ENCODE measurements at places on chromosomes 4 and X. TPM values are rescaled to one million over a fixed set of nuclear protein-coding genes. Genes with fewer than 3 reads are reported as not detected.

GRCh38 chr4:126559961-126560360 lies 1072.8 kb upstream of the INTU start:
- no peak for DNase-seq

DNA sequence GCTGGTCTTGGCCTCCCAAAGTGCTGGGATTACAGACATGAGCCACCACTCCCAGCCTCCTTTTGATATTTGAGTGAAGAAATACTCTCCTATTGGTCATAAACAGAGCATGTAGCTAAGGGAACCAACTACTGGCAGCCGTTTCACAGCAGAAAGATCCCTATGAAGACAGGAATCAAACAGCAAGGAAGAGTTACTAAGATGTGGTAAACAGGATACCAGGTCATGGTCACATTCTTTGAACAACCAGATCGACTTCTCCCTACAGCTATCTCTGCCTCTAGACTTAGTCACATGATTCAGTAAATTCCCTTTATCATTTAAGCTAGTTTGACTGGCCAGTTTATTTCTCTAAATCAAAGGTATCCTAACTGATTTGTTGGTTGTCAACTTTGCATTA lies 9.0 kb upstream of the HNRNPD start:
- no peak for DNase-seq

DNA sequence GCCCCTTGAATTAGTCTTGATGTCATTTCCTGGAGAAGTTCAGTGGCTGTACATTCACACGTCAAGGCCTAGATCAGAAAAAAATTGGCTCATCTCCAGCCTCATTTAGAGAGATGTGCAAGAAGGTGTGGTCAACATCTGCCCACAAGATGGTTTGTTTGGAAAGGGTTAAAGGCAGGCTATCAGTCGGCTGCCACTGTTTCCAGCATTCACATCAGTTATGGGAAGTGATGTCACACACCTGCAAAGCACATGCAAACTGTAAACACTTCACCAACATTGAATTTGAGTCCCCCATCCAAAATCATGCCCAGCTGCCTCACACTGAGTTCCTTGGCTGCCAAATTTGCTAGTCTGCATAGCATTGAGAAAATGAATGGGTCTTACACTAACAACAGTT lies 498.3 kb upstream of the INTU start:
- DNase-seq: no peak

DNA sequence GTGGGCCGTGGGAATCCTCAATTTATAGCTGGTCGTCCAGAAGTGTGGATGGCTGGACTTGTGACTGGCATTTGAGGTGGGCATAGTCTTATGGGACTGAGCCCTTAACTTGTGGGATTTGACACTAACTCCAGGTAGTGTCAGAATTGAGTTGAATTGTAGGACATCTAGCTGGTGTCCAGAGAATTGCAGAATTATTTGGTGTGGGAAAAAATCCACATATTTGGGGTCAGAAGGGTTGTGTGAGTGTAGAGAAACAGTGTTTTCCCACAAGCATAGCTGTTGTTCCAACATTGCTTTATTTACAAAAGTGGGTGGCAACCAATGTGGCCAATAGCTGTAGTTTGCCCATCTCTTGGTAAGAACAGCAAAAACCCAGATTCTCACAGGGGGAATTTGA lies 91.3 kb downstream of the MOSPD2 start:
- DNase-seq: peak; percentile 59

GRCh38 chr4:164108971-164109370 lies 614.5 kb downstream of the TMA16 start:
- DNase-seq: no peak

DNA sequence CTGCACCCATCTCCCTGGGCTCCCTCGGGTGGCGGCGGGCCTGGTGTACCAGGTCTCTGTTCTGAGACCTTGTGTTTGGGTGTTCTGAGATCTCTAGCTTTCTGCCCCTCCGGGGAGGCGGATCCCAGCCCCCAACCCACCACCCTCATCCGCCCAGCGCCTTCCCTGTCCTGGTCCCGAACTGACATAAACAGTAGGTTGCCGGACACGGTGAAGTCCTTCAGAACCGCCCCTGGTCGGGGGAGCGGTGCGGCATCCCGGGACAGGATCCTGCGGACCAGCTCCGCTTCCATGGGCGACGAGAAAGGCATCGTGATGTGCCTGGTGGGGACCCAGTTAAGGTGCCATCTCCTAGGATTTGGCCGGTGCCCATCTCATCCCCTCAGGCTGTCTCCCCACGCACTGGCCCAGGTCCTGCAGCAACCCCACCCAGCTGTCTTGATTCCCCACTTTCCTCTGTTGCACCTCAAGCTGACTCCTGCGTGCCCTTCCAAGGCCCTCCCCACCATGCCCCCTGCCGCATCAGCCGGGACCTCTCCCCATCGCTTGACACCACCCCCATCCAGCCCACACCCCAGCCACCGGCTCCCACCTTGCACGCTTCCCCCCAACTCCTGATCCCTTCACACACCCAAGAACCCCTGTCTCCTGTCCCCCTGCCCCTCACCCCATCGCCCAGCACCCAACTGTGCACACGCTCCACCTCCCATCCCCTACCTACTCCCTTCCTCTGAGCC lies 900 bp downstream of the CTAG2 start:
- DNase-seq: no peak

DNA sequence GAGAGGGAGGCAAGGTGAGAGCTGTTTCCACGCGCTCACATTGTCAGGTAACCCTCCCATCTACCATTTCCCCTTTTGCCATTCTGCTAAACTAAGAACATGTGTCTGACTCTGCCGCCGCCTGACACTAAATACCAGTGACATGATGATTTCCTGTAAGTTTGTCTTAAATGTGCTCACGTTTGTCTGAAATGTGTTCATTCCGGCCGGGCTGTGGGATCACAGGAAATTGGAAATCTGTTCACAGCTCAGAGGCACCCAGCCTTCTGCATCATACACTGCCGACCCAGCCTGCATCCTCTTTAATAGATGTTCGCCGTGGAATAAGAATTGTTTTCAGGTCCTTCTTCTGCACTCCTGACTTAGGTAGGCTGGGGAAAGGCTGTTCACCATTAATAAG lies 336.2 kb upstream of the PPARGC1A start:
- DNase-seq: peak; percentile 4

- DNase-seq: no peak
These were observed 2.9 kb upstream of the LONRF3 start for GRCh38 chrX:118971552-118971951.

SOD3 gene
- 2.7 TPM for total RNA-seq

IL2 gene
- total RNA-seq: not detected

DNA sequence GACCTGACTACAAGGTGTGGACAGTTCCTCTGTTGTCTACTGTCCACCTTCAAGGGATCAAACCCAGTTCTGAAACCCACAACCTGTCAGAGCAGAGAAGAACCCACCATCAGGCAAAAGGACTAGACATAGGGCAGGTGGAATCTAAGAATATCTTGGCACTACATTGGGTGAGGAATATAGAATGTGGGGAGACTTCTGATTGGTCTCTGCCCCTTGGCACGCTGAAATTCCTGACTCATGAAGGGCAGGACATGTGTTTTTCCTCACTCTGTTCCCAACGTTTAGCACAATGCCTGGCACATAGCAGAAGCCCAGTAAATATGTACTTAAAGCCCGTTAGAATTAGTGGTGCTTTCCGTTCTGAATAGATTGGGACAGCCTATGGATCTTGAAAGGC lies 59.3 kb downstream of the TSPAN7 start:
- no peak for DNase-seq

- no peak for DNase-seq
These were observed 86.8 kb downstream of the FAM53A start for GRCh38 chr4:1597021-1597931.

DNA sequence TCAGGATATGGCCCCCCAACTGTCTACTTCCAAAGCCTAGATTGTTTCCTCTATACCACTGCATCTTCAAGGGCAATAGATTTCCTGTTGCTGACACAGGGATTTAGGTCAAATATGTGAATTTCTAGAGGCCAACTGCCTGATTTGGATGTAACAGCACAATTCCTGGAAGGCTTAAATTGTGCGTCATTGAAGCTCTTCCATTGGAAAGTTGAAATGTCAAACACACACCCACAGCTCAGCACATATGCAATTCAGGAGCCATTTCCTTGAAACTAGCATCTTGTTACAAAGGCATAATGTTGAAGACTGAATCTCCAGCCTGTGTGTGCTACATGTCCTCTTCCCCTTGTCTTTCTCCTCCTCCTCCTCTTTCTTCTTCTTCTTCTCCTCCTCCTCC lies 158.6 kb downstream of the STK32B start:
- no peak for DNase-seq

GRCh38 chr4:145277011-145277410 lies 96.6 kb upstream of the OTUD4 start:
- no peak for DNase-seq

DNA sequence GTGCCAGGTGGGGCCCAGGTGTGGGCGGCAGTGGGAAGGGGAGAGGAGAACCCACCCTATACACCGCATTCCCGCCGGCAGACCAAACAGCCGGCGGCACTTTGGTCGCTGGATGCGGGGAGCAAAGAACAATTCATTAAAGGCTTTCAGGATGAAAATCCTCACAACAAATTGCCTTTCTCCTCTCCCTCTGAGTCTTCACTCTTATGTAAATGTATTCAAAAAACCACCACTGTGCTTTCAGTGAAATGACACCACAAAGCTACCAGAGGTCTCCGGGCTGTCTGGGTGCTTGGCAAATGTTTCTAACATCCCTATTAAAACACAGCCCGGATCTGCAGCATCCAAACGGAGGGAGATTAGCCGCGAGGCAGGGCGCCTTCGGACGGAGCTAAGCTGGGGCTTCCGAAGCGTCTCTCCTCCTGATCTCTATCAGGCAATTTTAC lies 171.8 kb upstream of the TBL1X start:
- DNase-seq: no peak

DNA sequence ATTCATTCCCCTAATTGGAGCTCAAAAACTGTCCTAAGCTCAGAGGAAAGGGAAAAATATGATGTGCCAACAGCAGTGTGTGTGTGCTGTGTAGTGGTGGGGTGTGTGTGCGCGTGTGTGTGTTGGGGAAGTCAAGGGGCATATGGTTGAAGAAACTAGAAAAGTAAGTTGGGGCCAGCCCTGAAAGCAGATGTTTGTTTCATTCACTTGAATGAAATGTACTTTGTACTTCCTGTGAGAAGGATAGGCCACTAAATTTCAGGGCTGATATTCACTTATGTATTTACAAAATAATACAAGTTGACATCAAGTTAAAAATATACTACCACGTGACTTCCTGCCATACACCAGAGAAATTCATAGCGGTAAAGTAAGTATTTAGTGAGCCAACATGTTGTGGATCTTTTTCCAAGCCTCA lies 151.3 kb upstream of the JADE1 start:
- DNase-seq: no peak

IQSEC2 gene
- 21.3 TPM for total RNA-seq

PLXNB3 gene
- 14.3 TPM for total RNA-seq

GRCh38 chr4:38605753-38606586 lies 58.0 kb upstream of the KLF3 start:
- no peak for DNase-seq

DNA sequence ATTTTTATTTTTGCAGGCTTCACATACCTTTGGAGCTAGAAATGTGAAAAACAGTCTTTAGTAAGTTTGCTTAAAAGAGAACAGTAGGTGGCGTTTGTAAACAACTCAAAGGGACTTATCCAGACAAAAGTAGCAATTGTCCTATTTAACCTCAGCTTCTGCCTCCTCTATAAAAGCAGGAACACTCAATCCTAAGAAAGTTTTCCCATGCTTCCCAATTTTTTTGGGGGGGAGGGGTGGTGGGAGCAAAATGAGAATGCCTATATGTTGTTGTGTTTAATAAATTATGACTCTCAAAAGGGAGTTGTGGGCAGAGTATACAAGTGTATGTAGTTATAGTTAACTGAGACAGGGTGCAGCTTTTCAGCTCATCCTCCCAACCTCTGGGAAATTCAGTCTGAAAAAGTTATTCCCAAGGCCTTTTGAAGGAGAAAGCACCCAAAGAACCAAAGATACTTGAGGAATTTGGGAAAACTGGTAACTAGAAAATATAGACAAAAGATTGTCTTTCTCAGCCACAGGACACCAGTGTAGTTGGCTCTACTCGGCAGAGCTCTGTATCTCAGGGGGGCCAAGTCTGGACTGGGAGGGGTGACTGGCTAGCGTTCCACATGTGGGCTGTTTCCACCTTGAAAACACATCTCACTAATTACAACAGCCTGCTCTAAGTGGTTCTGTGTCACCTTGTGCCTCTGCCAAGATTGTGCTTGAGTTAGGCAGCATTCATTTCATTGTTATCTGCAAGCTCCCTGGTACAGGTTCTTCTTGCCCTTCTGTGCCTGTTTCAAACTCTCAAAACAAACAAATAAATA lies 2.8 kb downstream of the SFRP2 start:
- peak; percentile 42 for DNase-seq

MAGEH1 gene
- 8.3 TPM for total RNA-seq

TBC1D14 gene
- 54.7 TPM for total RNA-seq

GRCh38 chrX:73076838-73077237 lies 2.5 kb downstream of the PABPC1L2A start:
- DNase-seq: no peak

DNA sequence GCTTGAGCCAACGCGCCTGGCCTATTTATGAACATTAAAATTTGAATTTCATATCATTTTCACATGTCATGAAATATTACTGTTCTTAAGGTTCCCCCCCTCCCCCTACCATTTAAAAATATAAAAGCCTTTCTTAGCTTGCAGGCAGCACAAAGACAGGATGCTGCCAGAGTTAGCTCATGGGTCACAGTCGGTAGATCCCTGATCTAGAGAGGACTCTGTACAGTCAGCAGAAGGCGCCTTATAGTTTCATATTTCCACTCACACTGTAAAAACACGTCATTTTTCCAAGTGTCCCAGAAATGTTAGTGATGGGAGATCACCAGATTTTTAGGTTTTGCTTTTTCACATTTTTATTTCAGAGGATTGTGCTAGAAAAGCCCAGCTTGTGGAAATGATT lies 12.2 kb downstream of the NOCT start:
- DNase-seq: no peak

SAT1 gene
- 86.7 TPM for total RNA-seq

DNA sequence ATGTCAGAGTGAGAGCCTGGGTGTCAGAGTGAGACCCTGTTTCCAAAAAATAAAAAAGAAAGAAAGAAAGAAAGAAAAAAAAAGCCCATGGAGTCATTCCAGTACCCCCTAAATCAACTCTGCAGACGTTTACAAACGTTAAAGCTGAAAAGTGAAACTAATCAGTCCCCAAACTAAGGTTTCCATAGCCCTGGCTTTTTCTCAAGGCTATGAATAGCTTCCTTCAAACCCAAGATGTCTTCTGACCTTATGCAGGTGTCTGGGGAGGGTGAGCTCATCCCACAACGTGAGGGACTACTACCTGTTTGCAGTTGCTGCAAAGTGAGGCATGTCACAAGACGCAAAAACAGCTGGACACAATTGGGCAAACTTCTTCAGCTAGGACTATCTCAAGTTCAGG lies 144.0 kb downstream of the SH3KBP1 start:
- DNase-seq: no peak

- DNase-seq: no peak
These were observed 21.2 kb upstream of the GPC3 start for GRCh38 chrX:134006484-134007161.

Data from A172 (cell line).